Stimulated activated CD8-positive, alpha-beta memory T cell treated with anti-CD3 and anti-CD28 coated beads, Interleukin-15, amount 100 ng/mL, for 1 hour (primary cell): ENCODE measurements at places on chromosomes 12 and 14.
A peak's percentile ranks its signal among the peaks of the same experiment; 100 is the strongest.

DNA sequence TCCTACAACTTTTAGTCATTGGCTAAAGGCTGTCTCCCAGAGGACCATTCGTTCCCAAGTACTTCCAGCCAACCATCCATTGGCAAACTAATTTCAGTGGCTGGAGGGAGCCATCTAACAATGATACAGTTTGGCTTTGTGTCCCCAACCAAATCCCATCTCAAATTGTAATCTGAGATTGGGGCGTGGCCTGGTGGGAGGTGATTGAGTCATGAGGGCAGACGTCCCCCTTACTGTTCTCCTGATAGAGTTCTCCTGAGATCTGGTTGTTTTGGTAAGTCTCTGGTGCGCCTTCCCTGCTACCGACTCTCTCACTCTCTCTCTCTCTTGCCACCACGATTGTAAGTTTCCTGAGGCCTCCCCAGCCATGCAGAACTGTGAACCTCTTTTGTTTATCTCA is 99.7 kb upstream of the FUT8 start:
- no peak for DNase-seq

GRCh38 chr12:68565391-68565903 is 45.3 kb upstream of the RAP1B start:
- DNase-seq: no peak

DNA sequence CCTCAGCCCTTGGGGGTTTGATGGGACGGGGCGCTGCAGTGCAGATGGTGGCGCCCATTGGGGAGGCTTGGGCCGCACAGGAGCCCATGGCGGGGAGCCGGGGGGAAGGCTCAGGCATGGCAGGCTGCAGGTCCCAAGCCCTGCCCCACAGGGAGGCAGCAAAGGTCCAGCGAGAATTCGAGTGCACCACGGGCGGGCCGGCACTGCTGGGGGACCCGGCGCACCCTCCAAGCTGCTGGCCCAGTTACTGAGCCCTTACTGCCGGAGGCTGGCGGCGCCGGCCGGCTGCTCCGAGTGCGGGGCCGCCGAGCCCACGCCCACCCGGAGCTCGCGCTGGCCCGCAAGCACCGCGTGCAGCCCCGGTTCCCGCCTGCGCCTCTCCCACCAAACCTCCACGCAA is 34.1 kb upstream of the NUBPL start:
- no peak for DNase-seq

DNA sequence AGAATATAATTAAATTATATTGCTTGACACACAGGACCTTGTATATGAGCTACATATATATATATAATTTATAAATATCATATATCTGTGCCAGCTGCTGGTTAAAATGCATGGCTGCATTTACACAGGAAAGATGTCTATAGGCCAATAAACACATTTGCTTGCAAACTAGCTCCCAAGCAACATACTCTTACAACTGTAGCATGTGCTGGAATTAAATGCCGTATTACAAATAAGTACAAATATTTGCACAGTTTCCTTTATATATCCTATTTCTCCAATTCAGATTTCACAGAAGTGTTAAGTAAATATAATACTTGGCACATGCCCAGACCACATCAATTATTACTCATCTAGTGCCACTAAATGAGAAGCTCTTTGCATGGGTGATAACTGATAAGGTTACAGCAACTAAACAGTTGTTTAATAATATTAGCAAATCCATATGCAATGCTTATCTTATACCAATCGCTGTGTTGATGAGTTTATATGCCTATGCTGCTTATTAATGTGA is 66.7 kb upstream of the E2F7 start:
- no peak for DNase-seq

DNA sequence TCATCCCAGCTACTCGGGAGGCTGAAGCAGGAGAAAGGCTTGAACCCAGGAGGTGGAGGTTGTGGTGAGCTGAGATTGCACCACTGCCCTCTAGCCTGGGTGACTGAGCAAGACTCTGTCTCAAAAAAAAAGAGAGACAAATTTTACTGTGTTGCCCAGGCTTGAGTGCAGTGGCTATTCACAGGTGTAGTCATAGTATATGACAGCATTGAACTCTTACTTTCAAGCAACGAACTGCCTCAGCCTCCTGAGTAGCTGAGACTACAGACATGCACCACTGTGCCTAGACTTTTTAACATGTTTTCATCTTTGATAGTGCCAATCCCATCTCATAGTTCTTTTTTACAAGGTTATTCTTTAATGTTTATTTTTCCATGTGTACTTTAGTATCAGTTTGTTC is 13.7 kb downstream of the ARID2 start:
- DNase-seq: no peak

DNA sequence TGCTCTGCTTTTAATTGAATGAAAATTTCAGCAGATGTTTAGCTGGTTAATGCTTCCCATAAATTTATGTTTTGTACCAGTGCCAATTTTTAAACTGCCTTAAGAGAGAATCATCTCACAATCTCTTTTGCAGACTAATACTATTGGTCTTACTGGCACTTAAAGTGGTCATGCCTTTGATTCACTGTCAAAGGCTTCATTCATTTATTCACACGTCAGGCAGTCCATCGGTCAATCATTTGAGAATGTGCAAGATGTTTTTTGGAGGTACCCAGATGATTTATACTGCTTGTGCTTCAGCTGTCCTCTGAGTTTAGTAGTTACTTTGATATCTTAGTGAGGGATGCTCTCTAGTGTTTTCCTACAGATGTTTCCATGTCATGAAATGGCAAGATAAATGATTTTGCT is 83.4 kb downstream of the NAV3 start:
- no peak for DNase-seq

GRCh38 chr12:68861890-68862289 is 53.9 kb downstream of the MDM2 start:
- DNase-seq: no peak

- DNase-seq: no peak
Observed at GRCh38 chr14:92511453-92512238, 1.9 kb upstream of the RIN3 start.

DNA sequence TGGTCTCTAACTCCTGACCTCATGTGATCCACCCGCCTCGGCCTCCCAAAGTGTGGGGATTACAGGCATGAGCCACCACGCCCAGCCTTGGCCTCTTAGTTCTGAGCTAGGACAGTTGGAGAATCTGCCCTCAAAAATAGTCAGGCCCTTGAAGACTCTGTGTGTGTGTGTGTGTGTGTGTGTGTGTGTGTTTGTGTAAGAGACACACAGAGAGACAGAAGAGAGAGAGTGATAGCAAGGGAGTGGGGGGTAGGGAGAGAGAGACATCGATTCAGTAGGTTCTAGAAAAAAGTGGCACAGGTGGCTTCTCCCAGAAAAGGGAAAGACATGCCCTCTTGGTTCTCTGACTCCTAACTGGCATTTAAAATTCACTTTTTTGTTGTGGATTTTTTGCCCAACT is 5.4 kb downstream of the HNF1A start:
- DNase-seq: no peak

GRCh38 chr14:32841698-32842097 is 97.0 kb upstream of the NPAS3 start:
- DNase-seq: no peak

GRCh38 chr14:55221968-55222367 is 30.6 kb upstream of the DLGAP5 start:
- no peak for DNase-seq

- DNase-seq: no peak
Observed at GRCh38 chr14:59330455-59330854, 134.7 kb downstream of the GPR135 start.

- no peak for DNase-seq
Observed at GRCh38 chr12:19689801-19690472, 250.6 kb downstream of the AEBP2 start.

- no peak for DNase-seq
Observed at GRCh38 chr12:19801941-19802340, 362.6 kb downstream of the AEBP2 start.

DNA sequence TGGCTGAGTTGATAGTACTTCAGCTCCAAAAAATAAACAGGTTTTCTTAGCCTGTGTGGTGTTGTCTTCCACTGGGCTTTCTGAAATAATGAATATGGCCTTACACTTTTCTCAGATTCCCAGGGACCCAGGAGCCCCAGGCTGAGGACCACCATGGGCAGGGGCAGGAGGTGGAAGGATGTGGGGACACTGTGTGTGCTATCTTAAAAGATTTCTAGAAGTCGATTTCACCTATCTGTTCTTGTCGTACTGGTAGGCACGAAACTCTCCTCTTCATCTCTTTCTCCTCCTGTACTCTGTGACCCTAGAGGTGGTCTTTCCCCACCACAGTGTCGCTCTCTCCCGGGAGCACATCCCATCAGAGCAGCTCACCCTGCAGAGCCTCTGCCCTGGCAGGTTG is 107.7 kb upstream of the FKBP4 start:
- no peak for DNase-seq

GRCh38 chr14:103282932-103283331 is 51.1 kb upstream of the EIF5 start:
- DNase-seq: no peak

- no peak for DNase-seq
Observed at GRCh38 chr12:9760120-9760519, 581 bp downstream of the CD69 start.

- no peak for DNase-seq
Observed at GRCh38 chr12:27359578-27360340, 27.1 kb downstream of the BMAL2 start.

DNA sequence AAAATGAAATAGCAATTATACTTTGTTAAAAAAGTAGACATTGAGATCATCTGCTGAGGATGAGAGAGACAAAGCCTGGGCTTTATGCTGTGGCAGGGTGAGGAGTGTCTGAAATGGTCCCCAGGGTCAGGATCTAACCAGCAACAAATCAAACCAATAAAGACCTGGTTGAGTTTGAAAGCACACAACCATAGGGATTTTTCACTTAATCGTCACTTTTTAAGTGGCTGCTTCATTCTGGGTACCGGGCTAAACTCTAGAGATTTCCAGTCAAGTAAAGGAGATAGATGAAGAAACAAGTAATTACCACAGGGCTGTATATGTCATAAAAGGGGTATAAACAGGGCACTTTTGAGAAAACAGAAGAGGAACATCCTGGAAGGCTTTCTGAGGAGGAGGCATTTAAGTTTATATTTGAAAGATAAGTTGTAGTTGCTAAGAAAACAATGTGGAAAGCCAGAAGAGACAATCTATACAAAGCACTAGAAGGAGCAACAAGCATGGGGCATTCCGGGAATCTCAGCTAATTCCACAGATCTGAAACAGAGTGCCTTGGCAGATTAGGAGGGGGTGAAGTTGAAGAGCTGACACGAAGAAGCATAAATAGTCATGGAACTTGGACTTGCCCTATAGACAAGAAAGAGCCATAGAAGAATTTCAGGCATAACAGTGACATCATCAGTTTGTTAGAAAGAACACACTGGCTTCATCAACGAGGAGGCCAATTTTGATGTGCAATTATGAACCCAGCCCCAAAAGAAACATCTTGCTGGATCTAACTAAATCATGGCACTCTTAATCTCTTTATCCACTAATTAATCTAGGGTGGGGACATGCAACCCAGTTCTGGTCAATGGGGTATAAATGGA is 46.9 kb upstream of the FRS2 start:
- no peak for DNase-seq

- no peak for DNase-seq
Observed at GRCh38 chr12:1581973-1582708, 12.2 kb downstream of the FBXL14 start.

- no peak for DNase-seq
Observed at GRCh38 chr14:61555056-61555838, 140.1 kb upstream of the HIF1A start.

- no peak for DNase-seq
Observed at GRCh38 chr14:65169351-65169750, 67.0 kb upstream of the MAX start.

- DNase-seq: peak; percentile 32
Observed at GRCh38 chr14:99982537-99983250, 82.5 kb upstream of the EVL start.

DNA sequence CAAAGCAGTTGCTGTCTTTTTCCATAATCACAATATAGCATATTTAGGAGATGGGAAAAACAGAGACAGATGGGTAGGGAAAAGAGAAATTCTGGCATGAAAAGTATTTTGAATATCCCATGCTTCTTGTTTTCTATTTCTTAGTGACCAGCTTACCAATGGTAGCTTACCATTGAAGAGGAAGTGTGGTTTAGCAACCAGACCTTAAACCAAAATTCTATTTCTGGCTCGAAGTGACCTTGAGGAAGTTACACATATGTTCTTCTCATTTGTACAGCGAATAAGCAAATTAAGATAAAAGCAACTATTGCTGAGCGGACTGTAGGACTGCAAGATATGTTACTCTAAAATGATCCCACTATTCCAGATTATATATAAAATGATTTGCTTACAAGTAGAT is 82.9 kb downstream of the FGD4 start:
- DNase-seq: no peak

DNA sequence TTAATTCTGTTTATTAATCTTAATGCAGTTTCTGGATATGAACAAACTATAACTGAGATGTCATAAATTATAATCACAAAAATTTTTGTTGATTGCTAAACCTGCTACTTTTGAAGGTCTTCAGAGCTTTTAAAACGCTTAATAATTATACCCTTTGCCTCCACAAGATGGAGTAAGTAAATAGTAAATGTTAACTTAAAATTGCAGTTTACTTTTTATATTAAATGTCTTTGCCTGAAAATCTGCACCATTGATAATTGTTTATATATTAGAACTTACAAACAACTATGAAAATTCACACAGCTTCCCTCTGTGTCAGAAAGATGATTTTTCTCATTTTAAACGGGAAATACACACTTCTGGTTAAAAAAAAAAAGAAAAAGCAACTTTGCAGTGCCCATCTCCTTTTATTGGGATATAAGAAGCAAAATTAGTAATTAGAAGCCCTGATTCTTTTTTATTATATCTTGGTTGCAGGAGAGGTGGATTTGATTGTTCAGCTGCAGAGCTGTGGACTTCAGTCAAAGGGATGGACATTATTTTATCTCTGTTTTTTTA is 35.6 kb downstream of the SCFD1 start:
- no peak for DNase-seq

GRCh38 chr12:79451978-79452377 is 238.8 kb downstream of the PAWR start:
- no peak for DNase-seq

- DNase-seq: no peak
Observed at GRCh38 chr14:71289536-71289935, 382.3 kb downstream of the PCNX1 start.

- DNase-seq: no peak
Observed at GRCh38 chr12:23659131-23659530, 290.3 kb downstream of the SOX5 start.
